Activated T-helper 9 cell treated with anti-CD3 and anti-CD28 coated beads, Interleukin-2, amount 50 U/mL, for 16 hours (primary cell): ENCODE measurements at places on chromosomes 2 and 18.

- no peak for DNase-seq
Observed at GRCh38 chr18:8620845-8621244, 11.6 kb downstream of the RAB12 start.

- no peak for DNase-seq
Observed at GRCh38 chr2:227228061-227228667, 63.7 kb downstream of the COL4A3 start.

GRCh38 chr2:102463160-102463559, 9.9 kb upstream of the SLC9A4 start:
- DNase-seq: no peak

GRCh38 chr2:206211657-206212255, 52.1 kb downstream of the EEF1B2 start:
- DNase-seq: no peak

- no peak for DNase-seq
Observed at GRCh38 chr2:127407091-127407490, 11.1 kb upstream of the PROC start.

- DNase-seq: no peak
Observed at GRCh38 chr18:21444465-21445212, 155.9 kb downstream of the ESCO1 start.

GRCh38 chr2:178315488-178315948, 121.2 kb downstream of the OSBPL6 start:
- DNase-seq: no peak

DNA sequence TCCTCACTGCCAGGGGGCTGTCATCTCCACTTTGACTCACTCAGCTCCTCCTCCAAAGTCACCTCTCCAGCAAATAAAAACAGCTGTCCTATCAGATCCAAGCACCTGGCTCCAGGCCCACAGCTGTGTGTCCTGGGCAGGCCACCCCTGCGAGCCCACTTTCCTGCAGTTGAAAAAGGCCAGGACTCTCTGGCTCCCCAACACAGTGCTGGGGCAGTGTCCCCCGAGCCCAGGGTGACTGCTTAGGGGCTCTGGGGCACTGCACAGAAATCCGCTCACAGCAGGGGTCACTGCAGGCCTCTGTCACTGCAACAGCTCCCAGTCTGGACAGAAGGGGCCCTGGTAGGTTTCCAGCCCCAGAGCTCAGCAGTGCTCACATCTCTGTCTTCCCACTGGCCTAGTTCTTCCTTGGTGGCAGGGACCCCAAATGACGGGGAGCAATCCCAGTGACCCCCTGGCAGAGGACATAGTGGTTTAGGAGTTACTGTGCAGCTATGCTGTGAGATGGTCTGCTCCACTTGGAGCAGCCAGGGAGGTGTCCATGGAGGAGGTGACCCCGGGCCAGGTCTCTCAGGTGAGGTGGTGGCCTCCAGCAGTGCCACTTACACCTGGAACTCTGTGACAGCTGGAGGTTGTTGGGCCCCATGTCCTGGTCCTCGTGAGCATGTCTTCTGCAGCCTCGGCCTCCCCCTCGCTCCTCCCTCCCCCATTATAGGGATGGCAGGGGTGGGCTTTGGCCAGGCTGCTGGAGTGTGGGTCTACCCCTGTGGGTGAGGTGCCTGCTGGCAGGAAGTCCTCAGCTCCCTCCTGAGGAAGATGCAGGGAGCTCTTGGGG, 35.5 kb downstream of the HS6ST1 start:
- DNase-seq: no peak

DNA sequence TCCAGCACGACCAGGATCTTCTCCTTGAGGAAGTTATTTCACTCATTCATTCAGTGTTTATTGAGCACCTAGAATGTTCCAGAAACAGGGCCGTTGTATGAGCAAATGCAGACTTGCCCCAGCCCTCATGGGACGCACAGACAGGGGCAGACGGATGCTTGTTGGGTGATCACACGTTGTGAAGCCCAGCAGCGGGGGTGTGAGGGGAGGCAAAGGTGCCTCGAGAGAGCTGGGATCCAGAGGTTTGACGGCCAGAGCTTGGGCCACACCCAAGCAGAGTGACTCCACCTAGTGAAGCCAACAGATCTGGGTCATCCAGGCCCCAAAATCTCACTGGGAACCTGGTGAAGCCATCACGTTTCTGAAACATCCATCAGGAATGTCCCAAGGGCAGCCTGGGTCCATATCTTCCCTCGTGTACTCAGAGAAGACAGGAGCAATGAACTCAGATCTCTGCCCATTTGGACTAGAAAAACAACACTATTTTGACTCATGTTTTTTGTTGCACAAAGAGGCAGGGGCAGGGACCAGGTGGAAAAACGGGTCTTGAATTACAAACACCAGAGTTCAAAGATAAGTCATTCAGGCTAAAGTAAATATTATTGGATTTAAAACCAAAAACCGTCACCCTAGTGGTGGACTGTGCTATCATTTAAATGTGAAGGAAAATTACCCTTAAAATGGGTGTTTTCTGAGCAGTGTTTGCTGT, 54.9 kb upstream of the RBM44 start:
- no peak for DNase-seq

GRCh38 chr2:111030260-111030891, 90.3 kb upstream of the BCL2L11 start:
- DNase-seq: no peak

DNA sequence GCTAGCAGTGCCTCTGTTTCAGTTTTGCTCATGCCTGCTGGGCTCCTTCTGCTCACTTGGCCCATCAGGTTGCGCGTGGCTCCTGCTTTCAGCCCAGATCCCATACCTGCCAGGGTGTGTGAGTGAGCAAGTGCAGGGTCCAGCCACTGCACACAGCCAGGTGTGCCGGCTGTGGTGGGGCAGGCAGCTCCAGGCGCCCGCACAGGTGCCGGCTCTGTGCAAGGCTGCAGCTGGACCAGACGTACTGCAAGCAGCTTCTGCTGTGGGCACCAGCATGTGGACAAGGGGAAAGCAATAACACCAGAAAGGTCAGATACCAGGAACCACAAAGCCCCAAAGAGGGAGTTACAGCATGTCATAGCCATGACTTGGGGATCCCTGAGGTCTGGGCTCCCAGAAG, 5.6 kb upstream of the PCARE start:
- DNase-seq: no peak

- no peak for DNase-seq
Observed at GRCh38 chr2:96903815-96904214, 33.9 kb upstream of the SEMA4C start.

DNA sequence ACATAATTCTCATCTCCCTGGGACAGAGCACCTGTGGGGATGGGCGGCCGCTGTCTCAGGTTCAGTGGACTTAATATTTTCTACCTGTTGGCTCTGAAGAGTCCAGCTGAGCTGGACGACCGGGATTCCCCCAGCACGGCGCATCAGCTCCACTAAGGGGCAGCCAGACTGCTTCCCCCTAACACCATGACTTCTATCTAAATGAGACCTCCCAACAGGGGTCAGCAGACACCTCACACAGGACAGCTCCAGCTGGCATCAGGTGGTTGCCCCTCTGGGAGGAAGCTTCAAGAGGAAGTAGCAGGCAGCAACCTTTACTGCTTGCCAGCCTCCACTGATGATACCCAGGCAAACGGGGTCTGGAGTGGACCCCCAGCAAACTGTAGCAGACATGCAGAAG, 226.0 kb upstream of the DSEL start:
- no peak for DNase-seq

- DNase-seq: no peak
Observed at GRCh38 chr18:77076111-77076510, 56.5 kb downstream of the MBP start.

DNA sequence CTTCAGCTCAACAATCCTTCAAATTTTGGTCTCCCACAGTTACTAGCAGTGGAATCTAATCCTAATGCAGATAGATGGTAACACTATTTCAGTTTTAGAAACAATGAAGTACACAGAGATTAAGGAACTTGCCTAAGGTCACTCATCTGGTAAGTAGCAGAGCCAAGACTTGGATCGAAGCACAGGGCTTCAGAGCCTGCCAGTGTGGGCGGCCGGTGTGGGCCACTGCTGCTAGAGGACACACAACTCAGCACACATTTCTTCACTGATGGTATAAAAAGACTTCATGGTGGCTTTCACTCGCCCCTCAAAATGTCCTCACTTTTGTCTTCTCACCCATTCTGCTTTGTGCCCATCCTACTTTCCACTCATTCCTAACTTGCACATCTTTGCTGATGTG, 11.1 kb downstream of the C2orf74 start:
- DNase-seq: no peak

- no peak for DNase-seq
Observed at GRCh38 chr2:201975434-201975833, 58.2 kb upstream of the FZD7 start.

DNA sequence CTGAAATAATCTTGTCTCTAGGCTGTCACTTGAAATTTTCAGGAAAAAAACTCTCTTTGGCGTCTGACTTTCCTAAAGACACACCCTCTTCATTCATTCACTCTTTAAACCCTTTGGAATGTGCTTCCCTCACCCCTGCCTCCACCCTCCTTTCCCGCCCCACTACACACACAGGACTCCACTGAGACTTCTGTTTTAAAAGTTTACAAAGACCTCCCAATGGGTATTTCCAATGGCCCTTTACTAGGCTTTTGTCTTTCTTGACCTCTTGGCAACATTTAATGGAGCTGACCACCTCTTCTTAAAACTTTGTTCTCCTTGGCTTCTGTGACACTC, 96.1 kb downstream of the RBMS1 start:
- no peak for DNase-seq

DNA sequence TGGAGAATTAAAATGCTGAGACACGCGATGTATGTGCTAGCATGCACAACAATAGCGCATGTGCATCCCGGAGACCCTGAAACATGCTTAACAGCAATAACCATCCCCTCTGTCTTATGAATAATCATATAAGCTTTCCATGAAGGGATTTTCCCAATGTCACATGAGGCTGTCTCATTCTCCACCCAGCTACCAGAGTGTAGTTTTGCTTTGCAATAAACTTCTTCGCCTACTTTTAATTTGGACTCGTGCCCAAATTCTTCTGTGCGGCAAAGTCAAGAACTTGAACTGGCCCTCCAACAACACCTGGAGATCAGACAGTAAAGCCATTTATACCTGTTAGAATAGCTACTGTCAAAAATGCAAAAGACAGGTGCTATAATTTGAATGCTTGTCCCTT, 15.5 kb downstream of the LYG1 start:
- DNase-seq: no peak

- DNase-seq: no peak
Observed at GRCh38 chr2:26574900-26575560, 66.1 kb downstream of the CIB4 start.

GRCh38 chr2:48049371-48049770, 143.1 kb upstream of the FBXO11 start:
- no peak for DNase-seq
